ENCODE measurements at places on chromosomes 11 and 22. TPM values are rescaled to one million over a fixed set of nuclear protein-coding genes. Genes with fewer than 3 reads are reported as not detected.

DNA sequence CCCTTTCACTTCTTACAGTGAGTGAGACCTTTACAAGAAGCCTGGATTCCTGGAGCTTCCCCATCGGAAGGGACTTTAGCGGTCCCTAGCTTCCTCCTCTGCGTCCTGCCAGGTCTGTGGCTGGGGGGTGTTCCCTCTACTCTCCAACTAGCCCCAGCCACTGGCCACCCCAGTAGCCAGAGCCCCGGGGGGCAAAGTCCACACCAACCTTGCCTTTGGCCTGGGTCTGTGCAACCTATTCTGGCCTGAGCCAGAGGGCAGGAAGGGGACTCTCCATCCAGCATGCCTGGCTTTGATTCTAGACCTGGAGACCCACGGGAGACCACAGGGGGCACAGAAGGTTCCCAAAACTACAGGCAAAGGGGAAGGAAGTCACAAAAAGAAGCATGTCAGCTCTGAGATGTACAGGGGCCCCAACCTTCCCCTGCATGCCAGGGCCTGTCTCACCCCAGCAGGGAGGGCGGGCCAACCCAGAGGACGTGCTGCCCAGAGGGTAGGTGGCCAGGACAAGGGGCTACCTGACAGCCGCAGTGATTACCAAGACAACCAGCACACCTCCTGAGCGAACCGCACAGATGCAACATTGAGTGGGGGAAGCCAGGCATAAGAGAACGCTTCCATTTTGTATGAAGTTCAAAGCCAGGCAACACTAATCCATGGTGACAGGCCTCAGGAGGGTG, 52.4 kb downstream of the DSCAML1 start:
- H3K36me3 ChIP-seq: no peaks in the 10 kb centered on the region
- no peaks in the 10 kb centered on the region for H3K4me1 ChIP-seq
- no peak for DNase-seq

DNA sequence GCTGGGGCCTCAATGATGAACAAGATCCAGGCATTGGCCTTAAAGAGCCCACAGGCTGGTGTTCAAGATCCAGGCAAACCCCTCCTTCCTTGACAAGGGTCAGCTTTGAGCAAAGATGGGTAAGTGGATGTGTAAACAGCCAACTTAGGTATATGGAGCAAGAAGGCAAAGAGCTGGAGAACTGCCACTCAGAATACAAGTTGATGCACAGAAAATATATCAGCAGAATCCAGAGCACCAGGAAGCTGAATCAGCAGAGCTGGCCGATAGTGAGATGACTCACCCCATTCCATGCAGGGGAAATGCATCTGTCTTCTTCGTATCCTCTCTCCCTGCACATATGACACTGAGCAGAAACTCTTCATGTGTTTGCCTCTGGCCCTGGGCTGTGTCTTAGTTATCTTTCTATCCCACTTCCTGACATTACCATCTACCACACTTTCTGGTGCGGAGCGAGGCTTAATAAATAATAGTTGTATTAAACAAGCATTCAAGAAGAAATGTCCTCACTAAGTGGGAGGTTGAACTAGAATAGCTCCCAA, 57.8 kb downstream of the ENDOD1 start:
- H3K4me3 ChIP-seq: no peak overlapping the region
- DNase-seq: peak; percentile 95
- peaks cover 45% of the 10 kb centered on the region for H3K4me1 ChIP-seq
- H3K27me3 ChIP-seq: no peaks in the 10 kb centered on the region
- no peaks in the 10 kb centered on the region for H3K36me3 ChIP-seq
- H3K27ac ChIP-seq: peak overlapping the region; percentile 69

DNA sequence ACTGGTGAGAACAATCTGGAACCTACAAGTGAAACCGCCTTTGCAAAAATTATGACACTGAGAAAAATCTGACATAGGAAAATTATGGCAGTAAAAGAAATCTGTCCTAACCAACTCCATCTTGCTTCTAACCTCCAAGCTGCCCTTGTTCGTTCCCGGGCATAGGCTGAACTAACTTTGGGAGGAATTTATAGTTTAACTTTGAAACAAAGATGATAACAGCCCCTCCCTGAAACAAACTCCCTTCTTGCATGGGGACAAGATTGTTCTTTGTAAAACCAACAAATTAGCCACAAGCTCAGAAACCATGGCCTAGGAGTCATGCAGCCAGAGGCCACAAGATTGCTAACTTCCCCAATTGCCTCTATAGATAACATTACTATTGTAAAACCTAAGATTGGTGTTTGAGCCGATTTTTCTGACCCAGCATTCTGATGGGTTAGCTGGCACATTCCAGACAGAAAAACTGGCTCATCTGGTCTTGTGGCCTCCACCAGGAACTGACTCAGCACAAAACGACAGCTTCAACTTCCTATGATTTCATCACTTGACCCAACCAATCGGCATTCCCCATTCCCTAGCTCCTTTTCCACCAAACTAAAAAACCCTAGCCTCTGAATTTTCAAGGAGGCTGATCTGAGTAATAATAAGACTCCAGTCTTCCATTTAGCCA, 3.6 kb upstream of the CCDC81 start:
- no peak overlapping the region for H3K4me3 ChIP-seq
- H3K4me1 ChIP-seq: peaks cover 4% of the 10 kb centered on the region
- H3K27me3 ChIP-seq: no peaks in the 10 kb centered on the region
- H3K27ac ChIP-seq: peak overlapping the region; percentile 34
- DNase-seq: no peak
- no peaks in the 10 kb centered on the region for H3K36me3 ChIP-seq

DNA sequence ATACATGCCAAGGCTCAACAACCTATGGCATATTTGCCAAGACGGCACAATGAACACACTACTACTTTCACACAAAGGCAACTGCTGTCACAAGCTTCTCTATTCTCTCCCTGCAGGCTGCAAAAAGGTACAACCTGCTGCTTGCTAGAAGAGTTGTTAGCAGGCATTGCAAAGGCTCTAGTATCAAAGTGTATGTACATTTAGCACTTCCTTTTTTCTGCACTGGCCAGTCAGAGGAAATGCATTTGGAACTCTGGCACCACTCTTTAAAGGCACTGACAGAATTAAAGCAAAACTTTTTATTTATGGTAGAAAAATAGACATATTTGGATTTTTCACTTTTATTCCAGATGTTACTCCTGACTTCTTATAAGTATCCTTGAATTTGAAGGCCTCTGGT, 125.9 kb downstream of the CWF19L2 start:
- no peak overlapping the region for H3K4me3 ChIP-seq
- DNase-seq: no peak
- H3K27ac ChIP-seq: no peak overlapping the region
- H3K27me3 ChIP-seq: no peaks in the 10 kb centered on the region

Gene METTL15
- total RNA-seq: 15.9 TPM

Gene SHANK3
- total RNA-seq: 0.13 TPM

Measured in K562 (cell line).